Stimulated activated naive CD8-positive, alpha-beta T cell treated with anti-CD3 and anti-CD28 coated beads, Interleukin-15, Interleukin-2, amounts not matched to agents 100 U/mL and 50 U/mL, for 24 hours (primary cell): ENCODE measurements at places on chromosomes 2 and 18.

DNA sequence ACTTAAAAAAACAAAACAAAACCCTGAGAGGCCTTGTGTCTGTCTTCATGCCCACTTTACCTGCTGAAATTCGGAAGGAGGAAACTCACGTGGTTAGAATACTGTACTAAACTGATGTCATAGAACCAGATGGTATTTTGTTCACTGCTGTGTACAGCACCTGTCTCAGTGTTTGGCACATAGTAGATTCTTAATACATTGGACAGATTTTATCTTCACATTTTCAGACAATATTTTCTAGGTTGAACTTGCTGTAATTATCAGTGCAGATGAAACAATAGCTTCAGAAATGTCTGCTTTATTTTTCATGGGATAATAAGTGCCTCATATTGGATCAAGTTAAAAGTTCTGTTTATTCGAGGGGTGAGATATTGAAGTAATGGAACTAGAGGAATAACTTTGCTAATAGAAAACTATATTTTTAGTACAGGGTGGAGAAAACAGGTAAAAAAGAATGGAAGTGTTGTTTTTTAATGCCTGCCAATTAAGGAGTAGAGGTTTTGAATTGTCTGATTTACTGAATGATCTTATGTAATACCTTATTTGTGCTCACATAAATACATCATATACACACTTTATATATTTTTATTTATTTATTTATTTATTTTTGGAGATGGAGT is 23.7 kb downstream of the DDX1 start:
- no peak for DNase-seq

GRCh38 chr2:159030674-159031380 is 62.4 kb downstream of the TANC1 start:
- no peak for DNase-seq

GRCh38 chr2:73917696-73918207 is 8.9 kb upstream of the DGUOK start:
- DNase-seq = no peak

- DNase-seq = no peak
Measured at GRCh38 chr2:55965966-55966365, 42.4 kb upstream of the EFEMP1 start.

DNA sequence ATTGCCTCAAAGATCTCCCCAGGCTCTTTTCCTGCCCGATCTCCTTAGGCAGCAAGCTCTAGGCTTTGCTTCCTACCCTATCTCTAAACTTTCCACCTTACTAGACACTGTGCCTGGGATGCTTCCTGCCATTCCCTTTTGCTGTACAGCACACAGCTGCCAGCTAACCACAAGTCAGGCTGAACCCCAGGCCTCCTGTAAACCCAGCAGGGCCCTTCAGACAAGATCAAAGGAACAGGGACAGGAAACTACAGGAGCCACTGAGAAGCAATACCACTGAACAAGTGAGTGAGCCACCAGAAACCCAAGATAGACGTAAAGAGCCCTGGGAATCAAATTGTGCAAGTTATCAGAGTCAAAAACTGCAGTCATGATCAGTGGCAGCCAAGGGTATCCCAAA is 180.7 kb downstream of the SUCLG1 start:
- no peak for DNase-seq

GRCh38 chr2:184004948-184005672 is 593.2 kb upstream of the ZNF804A start:
- no peak for DNase-seq

DNA sequence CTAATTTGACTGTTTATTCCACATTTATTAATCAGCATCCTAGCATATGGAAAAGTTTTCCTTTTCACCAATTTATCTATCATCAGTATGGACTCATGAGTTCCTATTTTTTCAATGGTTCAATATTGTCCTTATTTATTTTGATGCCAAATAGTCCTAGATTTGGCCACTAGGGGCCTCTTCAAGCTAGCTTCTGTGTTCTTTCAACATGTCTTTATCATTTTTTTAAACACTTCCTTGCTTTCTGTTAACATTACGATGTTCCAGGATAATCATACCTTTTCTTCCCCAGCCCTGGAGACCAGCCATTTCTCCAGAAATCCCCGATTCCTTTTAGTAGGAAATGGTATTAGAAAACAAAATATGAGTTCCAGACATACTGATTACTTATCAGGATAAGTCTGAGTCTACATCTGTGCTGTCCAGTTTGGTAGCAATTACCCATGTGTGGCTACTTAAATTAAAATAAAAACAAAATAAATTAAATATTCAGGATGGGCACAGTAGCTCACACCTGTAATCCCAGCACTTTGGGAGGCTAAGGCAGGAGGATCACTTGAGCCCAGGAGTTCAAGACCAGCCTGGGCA is 70.6 kb downstream of the RPE start:
- DNase-seq = no peak

- DNase-seq = peak; percentile 55
Measured at GRCh38 chr2:8682719-8683667, 1.1 kb downstream of the ID2 start.

- no peak for DNase-seq
Measured at GRCh38 chr2:191869178-191869577, 22.3 kb upstream of the CAVIN2 start.

GRCh38 chr2:53670331-53670730 is 97.3 kb upstream of the CHAC2 start:
- DNase-seq = no peak

- DNase-seq = no peak
Measured at GRCh38 chr2:69164061-69164778, 151.2 kb downstream of the ANTXR1 start.

GRCh38 chr2:95231723-95232122 is 24.4 kb downstream of the ZNF892 start:
- peak; percentile 53 for DNase-seq

- DNase-seq = no peak
Measured at GRCh38 chr18:32429402-32429801, 41.3 kb downstream of the GAREM1 start.

- no peak for DNase-seq
Measured at GRCh38 chr2:236169741-236170589, 1.8 kb upstream of the GBX2 start.

- DNase-seq = peak; percentile 90
Measured at GRCh38 chr2:74457549-74458131, 598 bp upstream of the WBP1 start.

GRCh38 chr2:159045545-159046454 is 77.4 kb downstream of the TANC1 start:
- DNase-seq = no peak

GRCh38 chr2:109028277-109028676 is 39.3 kb upstream of the EDAR start:
- DNase-seq = no peak

DNA sequence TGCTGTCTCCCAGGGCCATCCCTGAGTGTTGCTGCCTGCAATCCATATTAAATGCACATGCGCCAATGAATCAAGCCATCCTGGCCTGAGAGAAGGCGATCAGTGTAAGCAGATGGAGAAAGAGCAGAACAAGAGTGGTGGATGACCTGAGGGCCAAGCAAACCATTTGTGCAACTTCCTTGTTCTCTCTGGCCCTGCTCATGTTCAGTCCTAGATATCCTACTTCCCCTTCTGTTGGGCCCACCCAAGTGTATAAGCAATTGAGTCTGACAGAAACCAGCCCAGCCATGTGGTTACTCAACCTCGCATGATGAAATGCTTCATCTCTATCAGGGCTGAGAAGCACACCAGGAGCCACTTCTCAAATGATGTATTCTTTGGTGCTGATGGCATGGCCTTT is 383.1 kb upstream of the ID2 start:
- DNase-seq = no peak

GRCh38 chr18:7946734-7947377 is 379.7 kb downstream of the PTPRM start:
- no peak for DNase-seq
